ENCODE measurements at places on chromosomes 2 and 18. TPM values are rescaled to one million over a fixed set of nuclear protein-coding genes. Genes with fewer than 3 reads are reported as not detected.

DNA sequence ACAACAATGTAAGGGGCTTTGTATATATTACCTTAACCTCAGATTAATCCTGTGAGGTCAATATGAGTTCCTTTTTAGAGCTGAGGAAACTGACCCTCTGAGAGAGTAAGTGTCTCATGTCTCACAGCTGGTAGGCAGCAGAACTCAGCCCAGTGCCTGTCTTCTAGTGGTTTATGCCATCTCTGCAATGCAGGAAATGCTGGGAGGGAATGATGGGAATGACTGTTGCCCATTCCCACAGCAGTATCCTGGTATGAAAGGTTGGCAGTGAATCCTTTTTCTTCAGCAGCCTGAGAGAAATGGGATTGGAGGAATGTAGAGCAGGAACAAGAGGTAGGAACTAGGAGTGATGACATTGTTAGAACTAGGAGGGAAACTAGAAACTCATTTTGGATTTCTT is 6.0 kb downstream of the MRPL30 start:
- H3K4me3 ChIP-seq: no peak overlapping the region
- H3K27me3 ChIP-seq: no peaks in the 10 kb centered on the region
- DNase-seq: no peak
- H3K4me1 ChIP-seq: no peaks in the 10 kb centered on the region
- peaks cover 13% of the 10 kb centered on the region for H3K36me3 ChIP-seq
- H3K27ac ChIP-seq: no peak overlapping the region

DNA sequence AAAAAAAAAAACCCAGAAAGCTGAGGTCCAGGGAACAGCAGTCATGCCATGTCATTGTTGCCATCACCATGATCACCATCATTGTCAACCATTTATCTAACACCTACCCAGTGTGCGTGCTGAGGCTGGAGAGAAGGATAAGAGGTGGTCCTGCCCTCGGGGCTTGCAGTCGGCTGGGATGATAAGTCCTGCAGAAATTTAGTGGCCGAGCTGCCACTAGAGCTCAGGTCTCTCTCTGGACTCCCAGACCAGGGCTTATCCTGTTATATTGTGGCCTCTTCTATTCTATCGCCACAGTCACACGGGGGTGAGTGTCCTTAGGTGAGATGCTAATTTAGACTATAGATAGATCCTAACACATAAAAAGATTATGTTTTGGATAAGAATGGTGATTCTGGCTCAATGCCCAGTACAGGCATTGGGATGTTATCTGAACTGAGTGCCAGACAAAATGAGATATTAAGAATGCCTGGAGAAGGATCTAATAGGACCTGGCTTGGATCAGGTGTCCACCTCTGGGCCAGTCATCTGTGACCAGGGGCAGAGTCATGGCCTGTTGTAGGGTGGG is 43.2 kb upstream of the YWHAQ start:
- H3K4me3 ChIP-seq: no peak overlapping the region
- H3K27ac ChIP-seq: no peak overlapping the region
- no peaks in the 10 kb centered on the region for H3K27me3 ChIP-seq
- no peaks in the 10 kb centered on the region for H3K36me3 ChIP-seq
- no peak for DNase-seq
- no peaks in the 10 kb centered on the region for H3K4me1 ChIP-seq

DNA sequence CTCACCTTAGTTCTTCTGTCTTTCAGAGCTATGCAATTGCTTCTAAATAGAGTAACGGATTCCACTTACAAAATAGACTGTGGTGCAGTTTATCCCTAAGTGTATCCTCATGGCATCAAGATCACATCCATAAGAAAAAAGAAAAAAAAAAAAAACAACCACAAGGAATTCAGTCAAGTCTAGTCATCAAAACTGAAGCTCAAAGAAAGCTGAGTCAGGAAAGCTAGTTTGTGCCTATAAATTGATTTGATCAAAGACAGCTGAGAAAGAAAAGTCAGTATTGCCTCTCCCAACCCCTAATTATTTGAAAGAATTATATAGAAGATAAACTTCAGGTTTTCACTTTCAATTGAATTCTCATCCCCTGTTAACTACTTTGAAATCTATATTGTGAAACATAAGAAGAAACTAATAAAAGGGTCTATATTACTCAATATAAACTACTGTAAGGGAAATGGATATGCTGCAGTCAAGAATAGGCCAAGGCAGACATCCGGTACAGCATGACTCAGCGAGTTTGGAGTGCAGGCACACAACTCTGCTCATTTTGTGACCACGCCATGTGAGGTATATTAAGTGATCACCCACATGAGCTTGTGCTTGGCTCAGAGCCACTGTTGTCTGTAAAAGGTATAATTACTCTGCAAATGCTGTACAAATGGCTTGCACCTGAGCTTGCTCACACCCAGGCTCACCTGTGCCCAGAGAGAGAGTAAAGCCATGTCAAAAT is 568.1 kb upstream of the CRIM1 start:
- no peaks in the 10 kb centered on the region for H3K36me3 ChIP-seq
- H3K27ac ChIP-seq: no peak overlapping the region
- DNase-seq: no peak
- no peaks in the 10 kb centered on the region for H3K27me3 ChIP-seq
- H3K4me3 ChIP-seq: no peak overlapping the region

- H3K4me1 ChIP-seq: peaks cover 21% of the 10 kb centered on the region
- no peak overlapping the region for H3K4me3 ChIP-seq
- H3K27me3 ChIP-seq: no peaks in the 10 kb centered on the region
Observed at GRCh38 chr2:197182668-197183067, 127.9 kb downstream of the ANKRD44 start.

GRCh38 chr18:70377317-70377799 is 88.5 kb downstream of the SOCS6 start:
- H3K27me3 ChIP-seq: no peaks in the 10 kb centered on the region
- no peak for DNase-seq
- H3K27ac ChIP-seq: no peak overlapping the region
- H3K36me3 ChIP-seq: no peaks in the 10 kb centered on the region

DNA sequence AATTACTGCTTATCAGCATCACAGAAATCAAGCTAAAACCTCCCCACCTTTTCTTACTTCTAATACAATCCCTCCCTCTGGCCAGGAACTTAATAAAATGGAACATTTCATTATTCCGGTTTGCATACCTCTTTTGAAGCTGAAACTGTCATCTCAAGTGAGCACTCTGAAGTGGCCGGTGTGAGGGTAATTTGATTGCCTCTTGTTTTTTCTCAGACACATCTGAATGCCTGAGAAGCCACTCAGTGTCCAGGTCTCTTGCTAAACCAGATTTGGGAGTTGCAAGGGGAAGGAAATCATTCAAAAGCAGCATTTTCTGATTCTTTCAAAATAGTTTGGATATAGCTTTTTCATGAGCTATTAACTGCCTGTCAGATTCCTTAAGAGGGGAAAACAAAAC is 190.3 kb downstream of the C1D start:
- H3K4me1 ChIP-seq: no peaks in the 10 kb centered on the region
- no peak overlapping the region for H3K27ac ChIP-seq
- no peak overlapping the region for H3K4me3 ChIP-seq
- DNase-seq: no peak

DNA sequence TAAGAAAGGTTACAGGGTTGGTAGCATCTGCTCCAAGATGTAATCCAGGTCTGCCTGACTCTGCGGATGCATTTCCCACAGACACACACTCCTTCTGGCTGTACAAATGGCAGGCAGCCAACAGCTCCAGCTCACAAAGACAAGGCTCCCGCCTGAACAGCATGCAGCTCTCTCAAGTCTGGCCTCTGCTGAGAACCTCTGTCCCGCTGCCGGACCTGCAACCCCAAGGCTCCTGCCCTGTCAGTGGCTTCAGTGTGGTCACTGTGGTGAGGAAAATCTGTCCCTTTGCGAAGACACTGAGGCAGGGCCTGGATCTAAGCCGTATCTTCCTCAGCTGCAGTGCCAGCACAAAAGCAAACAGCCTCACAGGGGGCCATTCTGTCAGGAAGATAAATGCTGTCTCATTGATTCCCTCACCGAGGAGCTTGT is 469.3 kb upstream of the MEX3C start:
- H3K4me1 ChIP-seq: peaks cover 5% of the 10 kb centered on the region
- H3K4me3 ChIP-seq: no peak overlapping the region

DNA sequence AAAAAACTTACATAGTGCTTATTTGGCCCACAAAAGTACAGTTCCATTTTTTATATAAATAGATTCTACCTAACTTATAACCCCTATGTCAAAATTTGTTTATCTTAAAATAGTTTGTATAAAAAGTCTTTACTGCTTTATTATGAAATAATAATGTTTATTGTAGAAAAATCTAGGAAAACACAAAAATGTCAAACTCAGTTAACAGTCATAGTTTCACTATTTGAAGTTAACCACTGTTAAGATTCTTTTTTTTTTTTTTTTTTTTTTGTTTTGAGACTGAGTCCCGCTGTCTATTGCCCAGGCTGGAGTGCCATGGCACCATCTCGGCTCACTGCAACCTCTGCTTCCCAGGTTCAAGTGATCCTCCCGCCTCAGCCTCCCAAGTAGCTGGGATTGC is 26.5 kb upstream of the ABI2 start:
- DNase-seq: no peak
- H3K4me1 ChIP-seq: no peaks in the 10 kb centered on the region
- no peaks in the 10 kb centered on the region for H3K27me3 ChIP-seq
- H3K27ac ChIP-seq: no peak overlapping the region
- H3K36me3 ChIP-seq: peaks cover 12% of the 10 kb centered on the region

- DNase-seq: no peak
- no peak overlapping the region for H3K4me3 ChIP-seq
- H3K27ac ChIP-seq: no peak overlapping the region
- H3K4me1 ChIP-seq: no peaks in the 10 kb centered on the region
- no peaks in the 10 kb centered on the region for H3K27me3 ChIP-seq
Observed at GRCh38 chr2:157747280-157747679, 118.6 kb upstream of the ACVR1C start.

- H3K4me1 ChIP-seq: no peaks in the 10 kb centered on the region
- no peak overlapping the region for H3K4me3 ChIP-seq
- H3K27me3 ChIP-seq: no peaks in the 10 kb centered on the region
- DNase-seq: no peak
- H3K36me3 ChIP-seq: no peaks in the 10 kb centered on the region
Observed at GRCh38 chr2:54810246-54810645, 86.8 kb downstream of the EML6 start.

GRCh38 chr2:101638181-101638711 is 59.3 kb upstream of the MAP4K4 start:
- DNase-seq: no peak
- H3K27ac ChIP-seq: no peak overlapping the region
- no peak overlapping the region for H3K4me3 ChIP-seq

DNA sequence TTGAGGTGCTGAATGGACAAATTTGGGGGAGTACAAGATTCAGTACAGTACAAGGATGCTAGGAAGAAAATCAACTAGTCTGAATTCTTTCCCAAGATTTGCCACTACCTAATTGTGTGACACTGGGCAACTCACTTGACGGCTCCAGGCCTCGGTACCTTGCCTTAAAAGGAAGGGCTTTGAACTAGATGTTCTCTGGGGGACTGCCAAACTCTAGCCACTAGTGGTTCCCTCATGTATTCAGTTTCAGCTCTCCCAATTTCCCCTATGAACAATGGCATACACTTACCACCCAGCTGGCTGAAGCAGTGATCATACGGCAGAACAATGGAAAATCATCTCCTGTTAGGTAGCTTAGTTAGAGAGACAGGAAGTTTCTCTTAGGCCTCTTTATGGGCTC is 73.4 kb downstream of the VWC2L start:
- H3K27me3 ChIP-seq: no peaks in the 10 kb centered on the region
- H3K4me1 ChIP-seq: peaks cover 20% of the 10 kb centered on the region
- H3K4me3 ChIP-seq: no peak overlapping the region
- no peaks in the 10 kb centered on the region for H3K36me3 ChIP-seq
- peak overlapping the region; percentile 88 for H3K27ac ChIP-seq

DNA sequence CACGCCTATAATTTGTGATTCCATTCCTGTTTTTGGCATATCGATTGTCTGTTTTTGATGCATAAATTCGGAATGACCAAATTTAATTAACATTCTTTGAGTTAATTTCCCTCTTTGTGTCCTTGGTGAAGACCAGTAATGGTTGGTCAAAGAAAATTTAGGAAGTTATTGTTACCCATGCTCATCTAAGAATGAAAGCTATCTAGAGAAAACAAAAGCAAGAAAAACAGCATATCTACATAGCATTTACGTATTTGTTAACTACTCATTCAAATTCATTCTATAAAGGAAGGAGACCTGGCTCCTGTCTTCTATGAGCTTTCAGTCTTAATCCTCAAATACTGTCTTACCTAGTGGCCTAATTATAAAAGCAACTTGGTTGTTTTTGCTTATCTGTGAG is 59.2 kb upstream of the CHST9 start:
- no peaks in the 10 kb centered on the region for H3K36me3 ChIP-seq
- H3K27ac ChIP-seq: no peak overlapping the region
- no peaks in the 10 kb centered on the region for H3K4me1 ChIP-seq
- H3K4me3 ChIP-seq: no peak overlapping the region
- no peaks in the 10 kb centered on the region for H3K27me3 ChIP-seq

DNA sequence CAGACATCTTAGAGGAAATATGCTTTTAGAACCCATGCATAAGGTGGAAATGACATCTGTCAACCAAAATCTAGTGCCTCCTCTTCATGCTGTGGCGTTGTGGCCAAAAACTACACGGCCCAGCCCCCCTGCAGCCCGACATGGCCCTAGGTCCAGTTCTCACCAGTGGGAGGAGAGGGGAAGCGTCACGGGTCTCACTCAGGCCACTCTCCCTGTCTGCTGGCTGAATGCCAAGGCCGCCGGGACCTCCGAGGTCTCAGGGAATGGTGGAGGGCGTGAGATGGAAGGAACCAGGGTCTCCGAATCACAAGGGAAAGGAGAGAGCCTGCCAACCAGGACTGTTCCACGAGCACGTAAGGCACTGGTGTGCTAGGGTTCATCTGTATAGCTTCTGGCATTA is 361.0 kb downstream of the ANAPC1 start:
- H3K27ac ChIP-seq: no peak overlapping the region
- no peaks in the 10 kb centered on the region for H3K27me3 ChIP-seq

- no peaks in the 10 kb centered on the region for H3K36me3 ChIP-seq
- H3K4me3 ChIP-seq: no peak overlapping the region
- peak; percentile 49 for DNase-seq
- no peaks in the 10 kb centered on the region for H3K27me3 ChIP-seq
- H3K4me1 ChIP-seq: no peaks in the 10 kb centered on the region
Observed at GRCh38 chr2:241039416-241039815, 41.0 kb downstream of the SNED1 start.

SRD5A2 gene
- total RNA-seq: not detected

GPR35 gene
- 0.86 TPM for total RNA-seq

CDH2 gene
- total RNA-seq: 269 TPM

LANCL1 gene
- 27.4 TPM for total RNA-seq

SERPINB5 gene
- not detected for total RNA-seq

IL36G gene
- total RNA-seq: not detected

TMEM247 gene
- not detected for total RNA-seq

Data from right atrium auricular region (tissue), 2 donors.